ENCODE measurements at places on chromosomes 4 and X.

- DNase-seq, result no peak
These were observed 790 bp downstream of the CLGN start for GRCh38 chr4:140426610-140427105.

- DNase-seq, result no peak
These were observed 609.5 kb upstream of the FAT1 start for GRCh38 chr4:187333151-187333550.

DNA sequence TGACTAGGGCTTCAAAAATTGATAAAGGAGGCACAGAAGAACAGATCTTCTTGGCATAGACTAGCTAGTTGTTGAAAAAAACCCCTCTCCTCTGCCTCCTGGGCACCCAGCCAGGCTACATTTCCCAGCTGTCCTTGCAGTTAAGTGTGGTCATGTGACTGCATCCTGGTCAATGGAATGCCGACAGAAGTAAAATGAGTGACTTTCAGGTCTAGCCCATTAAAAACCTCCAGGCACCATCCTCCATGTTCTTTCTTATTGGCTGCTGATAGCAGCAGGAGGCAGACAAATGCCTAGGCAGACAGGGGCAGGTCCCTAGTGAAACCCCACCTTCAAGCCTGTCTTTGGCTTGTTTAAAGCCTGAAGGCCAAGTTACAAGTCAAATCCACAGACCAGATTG is 35.3 kb downstream of the ATXN3L start:
- no peak for DNase-seq

DNA sequence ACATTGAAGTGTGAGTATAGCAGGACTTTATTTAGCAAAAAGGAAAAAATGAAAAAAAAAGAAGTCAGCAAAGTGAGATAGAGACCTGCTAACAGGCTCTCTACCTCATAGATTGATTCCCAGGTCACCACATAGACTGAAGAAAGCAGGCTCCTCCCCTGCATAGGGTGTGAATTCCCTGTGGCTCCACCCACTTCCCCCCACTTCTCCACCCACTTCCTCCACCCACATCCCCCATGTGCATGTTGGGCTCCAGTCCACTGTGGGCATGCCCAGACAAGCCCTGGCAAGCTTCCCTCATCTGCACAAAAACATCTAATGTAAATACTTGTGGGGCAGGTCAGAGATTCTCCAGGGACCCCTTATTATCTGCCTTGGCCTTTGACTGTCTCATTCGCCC is 97.8 kb downstream of the TMEM47 start:
- DNase-seq, result no peak

- no peak for DNase-seq
These were observed 190.4 kb downstream of the UNC5C start for GRCh38 chr4:95358421-95358820.

GRCh38 chr4:183897193-183897592 is 7.9 kb upstream of the STOX2 start:
- no peak for DNase-seq

DNA sequence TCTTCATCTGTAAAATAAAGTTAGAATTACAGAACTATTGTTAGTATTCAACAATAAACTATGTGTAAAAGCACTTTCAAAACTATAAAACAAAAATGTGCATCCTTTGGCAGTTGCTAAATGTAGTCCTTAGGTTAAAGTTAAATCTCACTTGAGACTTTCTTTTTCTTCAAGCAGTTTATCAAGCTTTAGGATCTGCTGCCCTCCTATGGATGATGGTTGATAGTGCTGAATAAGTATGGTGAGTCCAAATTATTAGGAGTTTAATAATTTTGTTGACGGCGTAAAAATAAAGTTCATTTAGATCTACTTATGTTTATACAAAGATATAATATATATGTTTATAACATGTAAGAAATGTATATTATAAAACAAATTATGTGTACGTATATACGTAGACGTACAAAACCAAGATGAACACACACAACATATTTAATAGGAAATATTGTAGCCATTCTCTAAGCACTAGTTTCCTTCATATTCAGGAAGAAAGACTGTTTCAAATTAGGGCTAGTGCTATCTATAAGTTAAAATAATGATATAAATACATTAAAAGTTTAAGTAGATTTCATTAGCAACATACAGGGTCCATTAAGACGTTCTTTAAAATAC is 22.3 kb downstream of the UGT2A2 start:
- peak; percentile 21 for DNase-seq

DNA sequence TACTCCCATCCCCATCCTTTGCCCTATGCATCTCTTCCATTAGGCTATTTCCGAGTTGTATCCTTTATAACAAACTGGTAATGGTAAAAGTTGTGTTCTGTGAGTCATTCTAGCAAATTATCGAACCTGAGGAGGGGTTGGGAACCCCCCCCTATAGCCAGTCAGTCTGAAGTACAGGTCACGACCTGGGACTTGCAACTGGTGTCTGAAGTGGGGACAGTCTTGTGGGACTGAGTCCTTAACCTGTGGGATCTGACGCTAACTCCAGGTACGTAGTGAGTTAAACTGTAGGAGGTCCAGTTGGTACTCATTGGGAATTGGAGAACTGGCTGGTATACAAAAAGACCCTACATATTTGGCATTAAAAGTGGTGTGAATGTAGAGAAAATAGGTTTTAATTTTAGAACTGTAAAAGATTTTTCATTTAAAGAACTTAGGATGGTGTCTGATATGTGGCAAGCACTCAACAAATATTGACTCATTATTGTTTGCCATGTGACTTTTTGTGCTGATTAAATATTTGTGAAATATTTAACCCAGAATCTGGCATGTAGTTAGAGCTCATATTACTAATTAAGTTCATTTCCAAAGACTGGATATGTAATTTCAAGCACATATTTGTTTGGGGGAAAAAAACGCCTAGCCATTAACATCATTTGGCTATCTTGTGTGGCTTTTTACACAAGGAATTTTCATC is 50.7 kb downstream of the CHST7 start:
- DNase-seq, result no peak

- DNase-seq, result no peak
These were observed 607.8 kb upstream of the ZFP42 start for GRCh38 chr4:187387739-187388138.

GRCh38 chrX:40304115-40304514 is 206.4 kb upstream of the BCOR start:
- DNase-seq, result no peak

GRCh38 chr4:184024637-184025036 is 119.5 kb downstream of the STOX2 start:
- DNase-seq, result no peak

GRCh38 chr4:35464964-35465528 is 779.3 kb downstream of the ARAP2 start:
- no peak for DNase-seq

DNA sequence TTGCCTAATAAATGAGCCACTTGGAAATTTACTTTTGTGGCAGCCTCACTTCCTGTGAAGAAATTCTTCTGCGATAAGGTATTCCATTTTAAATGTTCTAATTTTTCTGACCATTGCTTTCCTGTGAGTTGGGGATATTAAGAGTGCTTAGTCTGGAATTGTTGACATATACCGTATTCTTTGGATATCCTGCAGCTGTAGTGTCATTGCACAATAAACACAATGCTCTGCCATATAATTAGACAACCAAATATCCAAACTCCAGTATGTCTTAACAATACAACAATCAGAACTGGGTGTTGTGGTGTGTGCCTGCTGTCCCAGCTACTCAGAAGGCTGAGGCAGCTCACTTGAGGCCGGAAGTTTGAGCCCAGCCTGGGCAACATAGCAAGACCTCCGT is 99.4 kb downstream of the LUZP4 start:
- no peak for DNase-seq

DNA sequence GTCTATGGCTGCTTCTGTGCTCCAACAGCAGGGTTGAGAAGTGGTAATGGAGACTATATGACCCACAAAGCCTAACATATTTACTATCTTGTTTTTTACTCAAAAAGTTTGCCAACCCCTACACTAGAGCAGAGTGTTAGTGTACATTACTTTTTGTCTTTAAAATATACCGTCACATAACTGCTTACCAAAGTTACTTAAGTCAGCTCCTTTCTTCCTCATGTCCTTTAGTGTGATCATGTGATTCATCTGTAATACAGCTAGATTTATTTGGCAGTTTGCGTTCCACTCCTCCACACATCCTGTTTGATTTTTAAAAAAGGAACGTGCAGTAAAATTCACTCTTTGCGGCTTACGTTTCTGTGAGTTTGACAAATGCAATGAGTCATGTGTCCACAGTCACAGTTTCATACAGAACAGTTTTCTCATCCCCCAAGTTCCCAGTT is 162.4 kb upstream of the GPRIN3 start:
- DNase-seq, result no peak

GRCh38 chr4:36422607-36423006 is 141.2 kb downstream of the DTHD1 start:
- no peak for DNase-seq

- DNase-seq, result no peak
These were observed 342.1 kb upstream of the CTSO start for GRCh38 chr4:156295676-156296195.

DNA sequence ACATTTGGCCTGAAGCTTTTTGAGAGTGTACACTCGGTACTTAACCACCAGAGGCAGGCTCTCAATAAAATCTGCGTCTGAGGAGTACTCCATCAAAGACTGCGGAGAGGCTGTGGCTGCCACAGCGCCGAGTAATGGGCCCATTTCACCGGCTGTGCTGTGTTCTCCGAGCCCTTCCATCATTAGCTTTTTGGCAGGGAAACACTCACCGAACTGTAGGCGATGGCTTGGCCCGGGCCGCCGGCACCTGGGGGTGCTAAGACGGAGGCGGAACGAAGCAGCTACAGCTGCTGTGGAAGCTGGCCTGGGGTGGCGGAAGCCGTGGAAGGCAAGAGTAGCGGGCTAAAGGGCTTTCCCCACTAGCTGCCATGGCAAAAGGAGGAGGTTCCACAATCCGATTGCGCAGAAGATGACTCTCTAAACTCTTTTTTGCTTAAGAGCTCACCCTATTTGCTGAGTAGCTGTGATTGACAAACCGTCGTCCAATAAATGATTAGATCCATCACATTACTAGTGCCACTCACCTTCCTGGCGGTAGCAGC is 48.5 kb upstream of the PABPC1L2A start:
- no peak for DNase-seq

DNA sequence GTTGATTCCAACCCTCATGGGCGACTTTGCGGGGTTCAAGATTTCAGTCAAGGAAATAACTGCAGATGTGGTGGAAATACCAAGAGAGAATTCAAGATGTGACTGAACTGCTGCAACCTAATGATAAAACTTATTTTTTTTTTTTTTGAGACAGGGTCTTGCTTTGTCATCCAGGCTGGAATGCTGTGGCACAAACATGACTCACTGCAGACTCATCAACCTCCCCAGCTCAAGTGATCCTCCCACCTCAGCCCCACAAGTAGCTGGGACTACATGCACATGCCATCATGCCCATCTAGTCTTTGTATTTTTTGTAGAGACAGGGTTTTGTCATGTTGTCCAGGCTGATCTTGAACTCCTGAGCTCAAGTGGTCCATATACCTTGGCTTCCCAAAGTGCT is 19.5 kb upstream of the WDFY3 start:
- no peak for DNase-seq

DNA sequence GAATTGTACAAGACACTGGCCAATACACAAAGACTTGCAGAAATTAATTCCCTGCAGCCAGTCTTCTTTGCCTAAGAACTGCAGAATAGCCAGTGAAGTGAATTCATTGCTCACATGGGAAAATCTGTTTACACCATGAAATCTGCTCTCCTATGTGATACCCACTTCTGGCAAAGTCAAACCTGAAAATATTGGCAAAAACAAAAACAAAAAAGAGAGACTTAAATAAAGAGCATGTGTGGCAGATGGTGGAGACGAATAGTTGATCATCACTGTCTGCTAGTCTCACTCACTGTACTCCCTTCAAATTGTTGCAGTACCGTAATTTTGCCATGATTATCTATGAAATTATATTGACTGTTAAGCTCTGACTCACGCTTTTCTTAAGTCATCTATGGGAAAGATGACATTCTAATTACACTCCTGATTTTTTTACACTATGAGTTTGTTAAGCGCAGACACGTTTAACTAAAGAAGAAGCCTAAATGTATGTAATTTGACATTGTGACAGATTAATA is 406.8 kb downstream of the PCDH7 start:
- DNase-seq, result no peak

DNA sequence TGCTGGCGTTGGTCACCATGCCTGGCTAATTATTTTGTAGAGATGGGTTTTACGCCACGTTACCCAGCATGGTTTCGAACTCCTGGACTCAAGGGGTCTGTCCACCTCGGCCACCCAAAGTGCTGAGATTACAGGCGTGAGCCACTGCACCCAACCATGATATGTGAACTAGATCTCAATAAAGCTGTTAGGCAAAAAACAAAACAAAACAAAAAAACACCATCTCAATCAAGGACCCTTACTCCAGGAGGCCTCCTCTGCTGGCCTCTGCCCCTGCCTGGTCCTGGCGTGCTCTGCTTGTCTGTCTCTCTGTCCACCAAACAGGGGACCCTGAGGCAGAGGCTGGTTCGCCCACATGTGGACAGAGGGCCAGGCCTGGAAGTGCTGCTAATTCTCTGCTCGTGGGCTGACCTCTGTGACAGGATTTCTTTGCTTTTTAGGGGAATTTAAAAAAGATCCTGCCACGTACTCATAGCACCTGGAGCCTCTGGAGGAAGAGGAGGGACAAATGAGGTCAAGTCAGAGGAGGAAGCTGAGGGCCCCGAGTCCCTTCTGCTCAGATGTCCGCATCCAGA is 32.7 kb upstream of the WFS1 start:
- DNase-seq, result no peak

- DNase-seq, result no peak
These were observed 157.4 kb downstream of the SPRY1 start for GRCh38 chr4:123553733-123554637.

DNA sequence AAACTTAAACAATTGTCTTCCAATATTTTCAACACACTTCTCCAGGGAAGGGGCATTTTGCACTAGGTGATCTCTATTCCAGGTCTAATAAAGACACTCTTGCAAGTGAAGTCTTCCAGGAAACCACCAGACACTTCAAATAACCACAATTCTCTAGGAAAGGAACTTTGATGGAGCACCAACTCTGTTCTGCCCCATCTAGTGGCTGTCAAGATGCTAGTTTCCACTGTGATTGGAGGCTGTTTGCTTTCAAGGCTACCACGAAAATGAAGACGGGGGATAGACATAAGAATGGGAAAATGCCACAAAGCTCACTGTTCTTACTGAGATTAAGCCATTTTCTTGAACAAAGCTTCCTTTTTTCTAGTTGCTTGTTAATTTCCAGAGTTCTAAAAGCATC is 100.6 kb upstream of the F9 start:
- DNase-seq, result no peak

DNA sequence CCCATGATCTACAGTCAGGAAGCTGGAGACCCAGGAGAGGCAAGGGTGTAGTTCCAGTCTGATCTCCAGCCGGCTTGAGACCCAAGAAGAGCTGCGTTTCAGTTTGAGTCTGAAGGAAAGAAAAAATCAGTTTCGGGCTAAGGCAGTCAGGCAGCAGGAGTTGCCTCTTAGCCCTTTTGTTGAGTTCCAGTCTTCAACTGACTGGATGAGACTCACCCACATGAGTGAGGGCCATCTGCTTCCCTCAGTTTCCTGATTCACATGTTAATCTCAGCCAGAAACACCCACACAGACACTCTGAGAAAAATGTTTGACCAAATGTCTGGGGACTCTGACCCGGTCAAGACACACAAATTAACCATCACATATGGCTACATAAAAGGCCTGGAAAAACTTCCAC is 73.6 kb upstream of the ELOVL6 start:
- no peak for DNase-seq
